ENCODE measurements at places on chromosomes 4 and X.

GRCh38 chr4:77843628-77844027 lies 19.0 kb upstream of the MRPL1 start:
- DNase-seq, result no peak

DNA sequence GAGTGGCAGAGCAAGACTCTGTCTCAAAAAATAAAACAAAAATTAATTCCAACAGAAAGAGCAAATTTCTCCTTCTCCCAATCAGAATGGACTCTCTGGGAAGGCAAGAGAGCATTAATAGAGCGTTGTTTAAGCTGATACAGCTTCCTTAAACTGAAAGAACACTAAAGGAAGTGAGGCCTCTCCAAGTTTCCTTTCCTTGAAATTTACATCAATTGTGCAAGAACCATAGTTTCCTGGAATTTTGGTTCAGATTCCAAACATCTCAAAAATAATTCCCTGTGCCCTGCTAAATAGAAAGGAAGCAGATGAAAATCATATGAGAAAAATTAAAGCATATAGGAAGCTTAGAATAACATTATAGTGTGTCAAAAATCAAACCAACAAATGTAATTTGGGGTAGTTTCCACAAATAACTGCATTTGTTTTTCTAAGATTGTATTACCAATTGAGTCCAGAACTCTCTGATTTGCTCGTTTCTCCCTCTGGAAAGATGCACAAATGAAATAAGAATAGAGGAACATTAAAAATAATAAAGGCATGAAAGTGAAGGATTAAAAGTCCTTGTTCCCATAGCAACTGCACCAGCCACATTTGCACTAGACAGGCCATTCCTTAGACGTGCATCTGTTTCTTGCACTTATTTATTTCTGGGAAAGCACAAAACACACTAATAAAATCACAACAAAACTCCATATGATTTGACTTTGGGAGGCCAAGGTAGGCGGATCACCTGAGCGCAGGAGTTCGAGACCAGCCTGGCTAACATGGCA lies 3.7 kb upstream of the FAM241A start:
- DNase-seq, result no peak

- no peak for DNase-seq
These were observed 52.9 kb upstream of the TRPC5OS start for GRCh38 chrX:111823128-111823527.

DNA sequence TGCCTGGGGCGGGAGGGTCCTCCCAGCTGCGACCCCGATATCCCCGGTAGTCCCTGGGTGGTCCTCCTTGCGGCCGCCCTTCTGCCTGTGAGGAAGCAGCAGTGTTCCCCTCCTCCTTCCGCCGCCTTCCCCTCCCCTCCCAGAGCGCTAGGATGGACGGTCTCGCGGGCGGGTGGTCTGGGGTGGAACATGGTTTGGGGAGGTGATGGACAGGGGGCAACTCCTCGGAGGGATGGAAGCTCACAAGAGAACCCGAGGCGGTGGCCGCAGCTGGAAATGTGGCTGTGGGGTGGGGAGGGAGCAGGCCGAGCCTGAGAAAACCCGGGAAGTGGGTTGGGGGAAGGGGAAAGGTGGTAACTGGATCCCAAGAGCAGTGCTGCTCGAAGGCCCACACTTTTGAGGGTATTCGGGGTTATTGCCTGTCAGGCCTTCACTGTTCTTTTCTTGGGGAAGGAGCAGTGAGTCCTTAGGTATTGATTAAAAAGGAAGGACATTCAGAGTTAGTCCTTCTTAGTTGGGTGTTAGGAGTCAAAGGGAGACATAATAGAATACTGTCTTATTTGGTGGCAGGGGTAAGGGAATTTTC lies 581 bp downstream of the UBE2K start:
- DNase-seq, result peak; percentile 63

DNA sequence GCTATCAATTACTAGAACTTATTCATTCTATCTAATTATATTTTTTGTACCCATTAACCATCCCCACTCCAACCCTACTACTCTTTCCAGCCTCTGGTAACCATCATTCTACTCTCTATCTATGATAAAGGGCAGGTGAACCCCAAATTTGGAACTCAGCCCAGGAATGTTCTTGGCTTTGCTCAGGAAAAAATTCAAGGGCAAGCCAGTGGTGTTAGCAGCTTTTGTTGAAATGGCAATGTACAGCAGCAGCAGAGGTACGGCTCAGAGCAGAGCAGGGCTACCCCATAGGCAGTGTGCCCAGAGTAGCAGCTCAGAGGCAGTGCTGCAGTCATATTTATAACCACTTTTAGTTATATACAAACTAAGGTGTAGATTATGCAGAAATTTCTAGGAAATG lies 138.2 kb downstream of the RNF150 start:
- no peak for DNase-seq

DNA sequence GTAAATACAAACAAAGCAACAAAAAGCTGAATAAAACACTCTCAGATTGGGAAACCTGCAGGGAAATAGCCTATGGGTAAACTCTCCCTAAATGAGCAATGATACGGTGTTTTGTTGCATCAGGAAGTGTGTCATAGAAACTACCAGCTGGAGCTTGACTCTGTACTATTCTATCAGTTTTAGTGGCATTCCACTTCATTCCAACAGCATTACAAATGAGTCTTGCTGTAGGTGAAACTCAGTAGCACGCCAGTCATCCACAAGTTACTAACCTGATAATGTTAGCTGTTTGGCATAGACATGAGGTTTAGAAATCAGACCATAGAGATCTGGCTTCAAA lies 24.9 kb downstream of the FGFBP1 start:
- DNase-seq, result no peak

DNA sequence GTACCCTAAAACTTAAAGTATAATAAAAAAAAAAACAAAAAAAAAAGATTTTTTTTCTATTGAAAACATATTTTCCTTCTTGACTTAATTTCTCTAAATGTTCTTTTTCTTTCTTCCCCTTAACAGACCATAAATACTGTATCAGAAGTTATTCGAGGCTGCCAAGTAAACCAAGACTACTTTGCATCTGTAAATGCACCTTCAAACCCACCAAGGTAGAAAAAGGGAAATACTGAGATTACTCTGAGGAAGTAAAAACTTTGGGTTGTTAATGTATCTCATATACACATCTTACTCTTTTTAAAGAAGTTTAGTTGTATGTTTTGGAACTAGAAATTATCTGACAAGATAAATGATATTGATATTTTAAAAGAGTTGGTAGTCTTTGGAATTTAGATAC lies 65.6 kb downstream of the USO1 start:
- no peak for DNase-seq

GRCh38 chr4:21385706-21386105 lies 562.9 kb downstream of the KCNIP4 start:
- DNase-seq, result no peak

DNA sequence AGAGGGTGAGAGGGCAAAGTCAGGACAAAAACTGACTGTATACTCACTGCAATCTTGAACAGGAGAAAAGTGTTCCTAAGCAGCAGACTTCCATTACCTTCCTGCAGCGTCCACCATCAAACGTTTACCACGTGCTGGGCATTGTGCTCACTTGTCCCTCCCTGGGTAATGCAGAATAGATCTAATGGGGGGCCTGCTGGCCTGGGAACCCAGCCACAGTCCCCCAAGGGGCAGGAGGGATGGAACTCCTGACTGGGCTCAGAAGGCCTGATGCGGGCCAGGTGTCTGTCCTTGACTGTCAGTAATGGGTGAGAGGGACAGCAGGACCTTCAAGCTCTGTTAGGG lies 37.6 kb upstream of the FAM156A start:
- DNase-seq, result no peak

- no peak for DNase-seq
These were observed 105.6 kb downstream of the CBLL2 start for GRCh38 chrX:22378296-22378695.
